Uterus (tissue), 4 donors: ENCODE measurements at places on chromosomes 12 and 14. TPM values are rescaled to one million over a fixed set of nuclear protein-coding genes. Genes with fewer than 3 reads are reported as not detected.

DNA sequence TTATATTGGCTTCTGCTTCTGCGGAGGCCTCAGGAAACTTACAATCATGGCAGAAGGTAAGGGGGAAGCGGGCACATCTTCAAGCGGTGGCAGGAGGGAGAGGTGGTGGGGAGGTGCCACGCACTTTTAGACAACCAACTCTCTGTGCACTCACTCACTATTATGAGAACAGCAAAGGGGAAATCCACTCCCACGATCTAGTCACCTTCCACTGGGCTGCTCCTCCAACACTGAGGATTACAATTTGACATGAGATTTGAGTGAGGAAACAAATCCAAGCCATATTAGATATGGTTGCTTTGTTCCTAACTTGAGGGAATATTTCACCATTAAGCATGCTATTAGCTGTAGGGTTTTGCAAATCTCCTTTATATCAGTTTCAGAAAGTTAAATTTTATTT lies 80.3 kb downstream of the UNC79 start:
- H3K36me3 ChIP-seq, result no peaks in the 10 kb centered on the region
- H3K27ac ChIP-seq, result no peak overlapping the region

DNA sequence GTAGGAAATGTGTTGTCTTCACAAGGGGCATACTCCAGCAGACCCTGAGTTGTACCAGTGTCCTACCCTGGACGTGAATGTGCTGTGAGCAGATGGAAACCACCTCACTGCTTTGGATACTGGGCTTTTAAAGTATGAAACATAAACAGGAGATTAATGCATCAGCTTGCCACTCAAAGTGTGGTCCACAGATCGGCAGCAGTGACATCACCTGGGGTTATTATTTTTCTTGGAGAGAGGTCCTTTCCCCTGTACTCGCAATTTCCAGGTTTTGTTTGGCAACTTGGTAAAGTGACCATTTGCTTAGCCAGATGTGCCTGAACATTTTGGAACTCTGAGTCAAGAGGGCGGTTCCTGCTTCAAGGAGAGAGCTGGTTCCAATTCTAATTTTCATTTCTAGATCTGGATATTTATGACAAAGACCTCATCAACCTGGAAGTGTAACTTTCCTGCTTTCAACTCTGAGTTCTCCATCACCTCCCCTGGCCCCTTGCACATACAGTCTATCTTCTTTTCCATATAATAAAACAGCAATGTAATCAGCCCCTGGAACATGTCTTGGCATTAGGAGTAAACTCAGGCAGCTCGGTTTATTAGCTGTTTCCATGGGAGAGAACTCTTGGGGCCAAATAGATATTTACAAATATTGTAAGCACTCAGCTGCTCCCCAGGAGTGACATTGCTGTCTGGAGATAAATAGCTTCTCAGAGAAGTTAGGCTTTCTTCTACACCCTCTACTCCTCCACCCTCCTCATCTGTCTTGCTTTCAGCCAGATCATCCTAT lies 237.0 kb upstream of the TBX3 start:
- H3K36me3 ChIP-seq, result no peaks in the 10 kb centered on the region
- H3K4me3 ChIP-seq, result no peak overlapping the region
- H3K27ac ChIP-seq, result no peak overlapping the region
- H3K4me1 ChIP-seq, result no peaks in the 10 kb centered on the region

Gene SPX
- 2.4 TPM for total RNA-seq

DNA sequence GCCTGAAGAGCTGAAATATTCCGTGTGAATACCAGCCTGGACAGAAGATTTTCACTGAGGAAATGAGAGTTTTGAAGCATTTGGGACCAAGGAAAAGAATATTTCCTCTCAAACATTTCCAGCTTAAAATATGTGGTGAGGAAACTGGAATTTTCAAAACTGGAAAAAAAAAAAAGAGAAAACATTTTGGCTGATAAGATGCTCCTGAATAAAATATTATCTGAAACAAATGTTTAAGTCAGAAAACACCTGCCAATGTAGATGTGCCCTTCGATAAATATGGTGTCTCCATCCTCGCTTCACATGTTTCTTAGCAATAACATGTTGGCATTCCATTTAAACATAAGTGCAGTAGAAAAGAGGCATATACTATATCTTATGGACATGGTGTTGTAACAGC lies 567.0 kb downstream of the PRKD1 start:
- no peaks in the 10 kb centered on the region for H3K36me3 ChIP-seq
- H3K27me3 ChIP-seq, result no peaks in the 10 kb centered on the region
- H3K27ac ChIP-seq, result no peak overlapping the region
- DNase-seq, result no peak

Gene RIPK3
- 5.4 TPM for total RNA-seq

- H3K4me3 ChIP-seq, result no peak overlapping the region
- H3K36me3 ChIP-seq, result no peaks in the 10 kb centered on the region
- H3K27ac ChIP-seq, result no peak overlapping the region
- no peaks in the 10 kb centered on the region for H3K27me3 ChIP-seq
- no peaks in the 10 kb centered on the region for H3K4me1 ChIP-seq
- DNase-seq, result no peak
These were observed 10.2 kb upstream of the PGF start for GRCh38 chr14:74965486-74966153.

- H3K36me3 ChIP-seq, result no peaks in the 10 kb centered on the region
- no peak within 1 kb of the TSS for H3K27ac ChIP-seq
- H3K27me3 ChIP-seq, result no peaks in the 10 kb centered on the region
- H3K4me3 ChIP-seq, result peak within 1 kb of the TSS; percentile 12
- DNase-seq, result no peak
- no peaks in the 10 kb centered on the region for H3K4me1 ChIP-seq
These were observed at the start of gene LGR5 for GRCh38 chr12:71439613-71440344. Gene LGR5 (plus strand): TSS chr12:71439798. CDS start chr12:71440081, 283 bp downstream.

DNA sequence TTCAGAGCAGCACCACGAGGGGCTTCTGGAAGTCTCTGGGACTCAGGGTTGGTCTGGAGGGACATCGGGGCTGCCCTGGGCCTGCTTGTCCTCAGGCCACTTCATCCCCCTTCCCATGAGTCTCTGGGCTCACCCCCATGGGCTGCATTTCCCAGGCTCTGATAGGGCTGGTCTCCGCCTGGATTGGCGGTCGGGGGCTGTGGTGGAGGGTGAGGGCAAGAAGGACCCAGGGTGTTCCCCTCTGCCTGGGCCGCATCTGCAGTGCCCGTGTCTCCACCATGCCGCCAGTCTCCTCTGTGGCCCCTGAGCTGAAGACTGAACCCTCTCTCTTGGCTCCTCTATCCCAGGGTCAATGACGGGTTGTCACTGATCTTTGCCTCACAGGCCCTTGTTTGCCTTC lies 242.1 kb downstream of the ADGRD1 start:
- no peak for DNase-seq
- H3K4me1 ChIP-seq, result no peaks in the 10 kb centered on the region

DNA sequence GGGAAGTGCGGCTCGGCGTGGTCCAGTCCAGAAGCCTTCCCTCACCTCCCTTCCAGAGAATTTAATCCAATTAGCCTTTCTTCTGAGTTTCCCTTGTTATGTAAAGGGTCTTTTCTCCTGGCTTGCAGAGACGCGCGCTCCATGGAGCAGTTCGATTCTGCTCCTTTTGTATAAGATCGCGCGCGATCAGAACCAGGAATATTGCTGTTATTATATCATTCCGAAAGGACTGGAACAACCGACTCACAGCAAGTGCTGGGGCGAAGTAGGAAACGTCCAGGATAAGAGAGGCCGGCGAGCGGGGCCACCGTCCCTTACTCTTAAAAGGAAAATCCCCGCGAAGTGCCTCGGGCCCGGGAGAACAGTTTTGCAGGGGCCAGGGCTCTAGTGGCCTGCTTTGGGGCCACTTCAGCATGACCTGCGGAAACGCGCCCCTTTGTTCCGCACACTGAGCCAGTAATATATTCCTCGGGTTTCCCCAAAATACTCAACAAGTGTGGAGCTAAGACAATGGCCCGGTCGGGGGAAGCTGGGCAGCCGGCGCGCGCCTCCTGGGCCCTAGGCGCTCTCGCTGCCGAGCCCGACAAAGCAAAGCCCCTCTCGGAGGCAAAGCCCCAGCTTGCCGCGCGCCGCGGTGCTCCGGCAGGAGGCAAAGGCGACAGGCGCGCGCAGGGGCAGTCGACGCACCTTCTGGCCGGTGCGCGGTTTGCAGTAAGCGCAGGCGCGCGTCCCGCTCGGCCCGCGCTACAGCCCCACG lies 2.9 kb downstream of the RFX4 start:
- H3K27me3 ChIP-seq, result no peaks in the 10 kb centered on the region
- no peak overlapping the region for H3K4me3 ChIP-seq
- no peak for DNase-seq
- no peaks in the 10 kb centered on the region for H3K36me3 ChIP-seq
- H3K27ac ChIP-seq, result no peak overlapping the region

GRCh38 chr12:41576925-41577324 lies 388.8 kb downstream of the PDZRN4 start:
- H3K4me3 ChIP-seq, result no peak overlapping the region
- no peaks in the 10 kb centered on the region for H3K27me3 ChIP-seq
- no peak for DNase-seq
- no peaks in the 10 kb centered on the region for H3K36me3 ChIP-seq

DNA sequence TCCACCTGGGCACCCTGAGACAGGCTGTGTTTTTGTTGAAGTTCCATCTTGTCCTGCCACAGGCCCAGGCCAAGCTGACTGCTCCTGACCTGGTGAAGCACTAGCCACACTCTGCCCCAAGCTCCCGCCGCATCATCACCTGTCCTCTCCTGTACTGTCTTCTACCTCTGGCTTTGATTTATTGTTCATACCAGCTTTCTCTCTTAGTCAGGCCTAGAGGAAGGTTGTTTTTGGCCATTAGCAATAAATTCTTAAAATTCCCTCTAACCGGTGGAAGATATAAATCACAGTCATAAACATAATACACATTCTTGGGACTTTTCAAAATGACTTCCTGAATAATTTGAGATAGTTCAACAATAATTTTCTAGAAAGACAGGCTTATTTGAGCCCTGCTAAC lies 169.4 kb downstream of the DAD1 start:
- H3K27me3 ChIP-seq, result no peaks in the 10 kb centered on the region
- H3K36me3 ChIP-seq, result no peaks in the 10 kb centered on the region
- no peak overlapping the region for H3K4me3 ChIP-seq
- no peaks in the 10 kb centered on the region for H3K4me1 ChIP-seq
- no peak for DNase-seq
- H3K27ac ChIP-seq, result no peak overlapping the region

GRCh38 chr12:61311413-61311812 lies 948.8 kb upstream of the USP15 start:
- no peaks in the 10 kb centered on the region for H3K4me1 ChIP-seq
- no peaks in the 10 kb centered on the region for H3K27me3 ChIP-seq
- H3K27ac ChIP-seq, result no peak overlapping the region
- H3K4me3 ChIP-seq, result no peak overlapping the region
- H3K36me3 ChIP-seq, result no peaks in the 10 kb centered on the region
- DNase-seq, result no peak

GRCh38 chr12:53845932-53846331 lies 92.7 kb upstream of the HOXC13 start:
- no peaks in the 10 kb centered on the region for H3K4me1 ChIP-seq
- H3K36me3 ChIP-seq, result no peaks in the 10 kb centered on the region
- DNase-seq, result no peak
- H3K27ac ChIP-seq, result no peak overlapping the region
- H3K4me3 ChIP-seq, result no peak overlapping the region
- H3K27me3 ChIP-seq, result no peaks in the 10 kb centered on the region

Gene TAS2R46
- total RNA-seq, result 8.7 TPM

DNA sequence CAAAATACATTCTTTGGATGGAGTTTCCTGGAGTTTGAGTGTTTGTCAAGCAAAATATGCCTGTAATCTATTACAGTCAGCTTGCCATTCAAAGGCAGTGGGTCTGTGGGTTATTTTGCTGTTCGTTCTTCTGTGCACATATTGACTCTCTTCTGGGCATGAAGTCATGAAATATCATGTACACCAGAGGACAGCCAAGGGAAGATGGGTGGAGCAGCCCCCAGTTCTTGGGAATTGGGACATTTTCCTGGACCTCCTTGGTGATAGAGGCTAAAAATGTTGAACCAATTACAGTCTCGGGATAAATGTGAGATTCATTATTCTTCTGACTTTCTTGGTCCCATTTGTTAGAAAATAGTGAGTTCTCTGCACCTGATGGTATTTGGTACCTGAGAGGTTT lies 89.1 kb downstream of the FOXN4 start:
- no peak overlapping the region for H3K4me3 ChIP-seq
- H3K4me1 ChIP-seq, result no peaks in the 10 kb centered on the region
- no peak for DNase-seq
- no peaks in the 10 kb centered on the region for H3K36me3 ChIP-seq
